ENCODE measurements at places on chromosomes 5 and 9. TPM values are rescaled to one million over a fixed set of nuclear protein-coding genes. Genes with fewer than 3 reads are reported as not detected.
A peak's percentile ranks its signal among the peaks of the same experiment; 100 is the strongest.

DNA sequence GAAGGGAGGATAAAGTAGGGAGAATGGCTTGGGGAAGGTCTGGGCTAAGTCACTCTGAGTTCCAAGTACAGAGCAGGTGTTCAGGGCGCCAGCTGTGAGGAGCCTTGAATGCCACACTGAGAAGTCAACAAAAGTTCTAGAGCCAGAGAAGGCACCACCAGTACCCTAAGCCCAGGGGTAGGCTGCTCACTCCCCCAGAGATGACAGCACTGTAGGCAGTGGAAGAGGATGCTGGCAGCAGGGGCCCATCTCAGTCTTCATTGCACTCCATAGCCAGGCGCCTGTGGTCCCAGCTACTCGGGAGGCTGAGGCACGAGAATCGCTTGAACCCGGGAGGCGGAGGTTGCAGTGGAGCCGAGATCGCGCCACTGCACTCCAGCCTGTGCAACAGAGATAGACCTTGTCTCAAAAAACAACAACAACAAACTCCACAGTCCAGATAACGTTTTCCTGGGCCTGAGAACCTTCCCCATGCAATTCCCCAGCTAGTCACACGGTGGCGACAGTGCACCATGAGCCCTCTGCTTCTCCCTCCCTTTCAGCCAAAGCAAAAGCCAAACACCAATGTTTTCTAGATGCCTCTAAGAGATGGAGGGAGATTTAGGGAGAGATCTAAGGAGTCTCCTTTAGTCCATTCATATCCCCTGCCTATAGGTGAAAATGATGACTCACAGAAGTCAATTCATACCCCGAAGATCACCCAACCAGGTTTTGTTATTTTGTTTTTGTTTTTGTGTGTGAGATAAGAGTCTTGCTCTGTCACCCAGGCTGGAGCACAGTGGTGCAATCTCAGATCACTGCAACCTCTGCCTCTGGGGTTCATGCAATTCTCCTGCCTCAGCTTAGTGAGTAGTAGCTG lies 19.8 kb upstream of the NSD1 start:
- DNase-seq: peak; percentile 55

DNA sequence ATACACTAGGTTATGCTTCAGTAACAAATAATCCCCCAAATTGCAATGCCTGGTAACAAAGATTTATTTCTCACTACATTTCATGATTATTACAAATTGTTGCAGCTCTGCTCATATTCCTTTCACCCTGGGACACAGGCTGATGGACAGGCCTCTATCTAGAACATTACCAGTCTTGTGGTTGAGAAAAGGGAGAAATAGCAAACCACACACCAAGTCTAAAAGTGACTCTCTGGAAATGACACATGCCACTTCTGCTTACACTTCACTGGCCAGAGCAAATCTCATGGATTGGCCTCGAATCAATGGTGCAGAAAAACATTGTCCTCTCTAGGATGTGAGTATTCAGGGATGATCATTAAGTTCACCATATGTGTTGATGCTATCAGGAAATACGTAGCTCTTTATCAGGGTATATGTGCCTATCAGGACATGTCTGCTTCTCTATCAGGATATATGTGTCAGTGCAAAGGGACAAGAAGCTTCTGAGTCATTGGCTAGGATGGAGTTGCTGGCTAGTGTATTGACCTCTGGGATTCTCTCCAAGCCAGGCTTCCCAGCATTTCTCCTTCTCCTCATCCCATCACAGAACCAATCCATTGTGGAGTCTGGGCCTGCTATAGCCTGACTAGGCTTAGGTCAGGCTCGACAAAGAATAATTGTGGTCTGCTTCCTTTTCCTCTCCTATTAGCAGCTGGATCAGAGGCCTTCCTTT lies 91.1 kb upstream of the CEP78 start:
- no peak for DNase-seq

DNA sequence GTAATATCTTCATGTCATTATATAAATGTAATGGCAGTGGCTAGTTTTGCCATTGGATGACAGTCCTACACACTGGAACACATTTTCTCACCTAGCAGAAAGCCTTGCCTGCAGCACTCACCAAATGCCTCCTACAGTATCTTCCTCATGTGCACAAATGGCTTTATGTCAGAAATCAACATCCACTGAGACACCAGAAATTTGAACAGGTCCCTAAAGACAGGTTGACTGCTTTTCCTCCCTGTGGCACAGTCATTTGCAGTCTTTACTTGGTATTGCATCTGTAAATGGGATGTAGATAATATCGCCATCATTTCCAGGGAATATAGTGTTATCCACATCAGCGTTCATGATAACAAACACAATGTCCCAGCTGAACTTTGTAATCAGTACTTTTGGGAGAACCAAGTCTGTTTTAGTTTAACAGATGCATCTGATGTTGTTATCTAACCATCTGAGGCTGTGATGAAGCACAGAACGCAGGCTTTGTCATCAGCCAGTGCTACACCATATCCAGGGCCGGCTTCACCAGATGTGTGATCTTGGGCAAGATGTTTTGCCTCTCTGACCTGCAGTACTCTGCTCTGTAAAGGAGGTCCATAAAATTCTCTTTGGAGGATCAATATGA lies 83.9 kb upstream of the TAS2R1 start:
- DNase-seq: no peak

- DNase-seq: no peak
These were observed 295.8 kb downstream of the DMRTA1 start for GRCh38 chr9:22742401-22742800.

DNA sequence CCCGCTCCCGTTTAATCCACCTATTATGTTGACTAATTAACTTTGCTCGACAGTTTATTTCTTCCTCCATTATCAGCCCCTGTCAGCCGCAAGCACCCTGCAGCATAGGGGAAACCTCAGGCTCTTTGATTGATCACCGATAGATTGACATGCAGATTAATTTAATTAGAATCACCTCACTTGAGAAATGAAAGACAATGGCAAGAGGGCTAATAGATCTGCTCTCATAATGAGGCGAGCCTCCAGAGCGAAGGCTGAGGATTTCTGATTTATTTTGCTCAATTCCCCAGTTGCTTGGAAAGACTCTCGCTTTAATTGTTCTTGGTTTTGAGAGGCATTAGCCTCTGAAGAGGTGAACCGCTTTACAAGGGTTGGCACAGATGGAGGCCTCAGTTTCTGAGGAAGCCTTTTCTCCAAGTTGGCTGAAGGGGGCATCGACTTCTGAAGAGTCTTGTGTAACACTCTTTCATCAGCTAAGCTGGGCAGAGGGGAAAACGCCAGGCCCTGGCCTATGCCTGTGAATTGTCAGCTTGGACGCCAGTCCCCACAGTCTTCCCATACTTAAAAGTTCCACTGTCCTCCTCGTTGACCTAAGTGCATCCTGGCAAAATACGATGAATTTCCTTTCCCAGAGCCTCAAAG lies 275.4 kb downstream of the EBF1 start:
- DNase-seq: no peak

- no peak for DNase-seq
These were observed 227.2 kb downstream of the ICE1 start for GRCh38 chr5:5649641-5650040.

DNA sequence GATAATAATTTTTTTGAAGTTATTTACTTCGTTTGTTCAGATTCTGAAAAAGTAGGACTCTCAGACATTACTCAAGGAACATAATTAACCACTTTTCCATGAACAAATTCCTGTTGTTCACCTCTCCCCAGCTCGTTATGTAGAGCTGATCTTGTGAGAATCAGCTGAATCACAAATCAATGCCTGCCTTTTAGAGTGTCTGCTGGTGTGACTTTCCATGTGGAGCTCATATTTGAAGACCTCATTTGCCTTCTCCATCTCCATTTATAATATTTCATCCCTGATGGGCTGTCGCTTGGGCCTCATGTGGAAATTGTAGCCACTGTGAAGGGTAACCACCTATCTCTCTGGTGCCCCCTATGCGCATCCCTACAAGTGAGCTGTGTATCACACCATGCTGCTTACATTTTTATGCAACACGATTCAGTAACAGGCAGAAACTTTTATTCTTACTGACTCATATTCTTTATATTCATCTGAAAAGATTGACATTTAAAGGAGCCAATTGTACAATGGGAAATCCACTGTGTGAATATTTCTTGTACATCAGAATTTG lies 111.3 kb downstream of the STK32A start:
- no peak for DNase-seq

GRCh38 chr5:124819201-124819600 lies 72.8 kb upstream of the ZNF608 start:
- no peak for DNase-seq

DNA sequence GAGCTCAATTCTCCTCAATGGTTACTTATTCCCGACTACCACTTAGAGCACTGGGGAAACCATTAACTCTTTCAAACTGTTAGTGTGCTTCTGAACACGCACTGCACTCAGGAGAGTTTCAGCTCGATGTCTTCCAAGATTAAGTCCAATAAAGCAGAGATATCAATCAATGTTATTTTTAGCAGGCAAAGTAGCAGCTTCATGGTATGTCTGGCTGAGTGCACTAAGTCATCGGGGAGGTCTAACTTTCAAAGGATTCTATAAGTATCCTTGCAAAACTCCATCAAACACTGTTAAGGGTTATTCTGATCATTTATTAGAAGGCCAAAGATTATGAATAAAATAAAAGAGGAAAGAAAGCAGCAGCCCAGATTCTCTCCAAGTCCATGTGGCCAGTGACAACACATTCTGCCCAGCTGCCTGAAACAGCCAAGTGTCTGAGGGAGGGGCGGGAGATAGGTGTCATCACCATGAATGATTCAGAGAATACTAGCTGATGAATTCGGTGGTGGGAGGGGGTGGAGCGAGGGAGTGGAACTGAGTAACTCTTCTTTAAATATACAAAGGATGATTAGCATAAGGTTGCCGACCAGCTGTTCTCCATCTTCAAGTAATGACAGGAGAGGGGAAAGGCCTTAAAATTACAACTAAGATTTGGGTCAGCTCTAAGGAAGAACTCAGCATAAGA lies 21.3 kb downstream of the NREP start:
- DNase-seq: no peak

- no peak for DNase-seq
These were observed 74.6 kb upstream of the ARRDC3 start for GRCh38 chr5:91457681-91458058.

DNA sequence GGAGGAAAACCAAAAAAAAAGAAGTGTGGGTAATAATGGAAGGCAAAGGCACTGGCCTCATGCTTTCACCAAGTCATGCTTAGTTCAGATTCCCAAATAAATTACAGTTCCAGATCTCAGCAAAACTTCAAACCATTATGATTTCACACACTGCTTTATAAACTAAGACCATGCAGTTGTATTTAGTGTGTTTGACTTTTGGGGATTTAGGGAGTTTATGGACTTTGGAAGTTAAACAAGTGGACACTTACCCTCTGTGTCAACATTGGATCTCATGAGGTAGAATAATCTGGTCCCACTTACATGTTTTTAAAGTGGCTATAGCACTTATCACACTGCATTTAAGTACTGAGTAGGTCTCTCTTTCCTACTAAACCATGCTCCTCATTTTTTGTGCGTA lies 3.7 kb downstream of the DNAJC25 start:
- DNase-seq: no peak

UNC5A gene
- 0.19 TPM for polyA plus RNA-seq

TOR1A gene
- 44.5 TPM for polyA plus RNA-seq

LCP2 gene
- polyA plus RNA-seq: 5.8 TPM

ITGA2 gene
- 29.5 TPM for polyA plus RNA-seq

FIBCD1 gene
- 0.17 TPM for polyA plus RNA-seq

SLC45A2 gene
- polyA plus RNA-seq: 0.40 TPM

LAMC3 gene
- polyA plus RNA-seq: 29.8 TPM

PIGO gene
- polyA plus RNA-seq: 34.5 TPM

DOCK2 gene
- 4.0 TPM for polyA plus RNA-seq

POU4F3 gene
- 0.14 TPM for polyA plus RNA-seq

HACD4 gene
- 3.4 TPM for polyA plus RNA-seq
